ENCODE measurements at places on chromosomes 7 and 10.

DNA sequence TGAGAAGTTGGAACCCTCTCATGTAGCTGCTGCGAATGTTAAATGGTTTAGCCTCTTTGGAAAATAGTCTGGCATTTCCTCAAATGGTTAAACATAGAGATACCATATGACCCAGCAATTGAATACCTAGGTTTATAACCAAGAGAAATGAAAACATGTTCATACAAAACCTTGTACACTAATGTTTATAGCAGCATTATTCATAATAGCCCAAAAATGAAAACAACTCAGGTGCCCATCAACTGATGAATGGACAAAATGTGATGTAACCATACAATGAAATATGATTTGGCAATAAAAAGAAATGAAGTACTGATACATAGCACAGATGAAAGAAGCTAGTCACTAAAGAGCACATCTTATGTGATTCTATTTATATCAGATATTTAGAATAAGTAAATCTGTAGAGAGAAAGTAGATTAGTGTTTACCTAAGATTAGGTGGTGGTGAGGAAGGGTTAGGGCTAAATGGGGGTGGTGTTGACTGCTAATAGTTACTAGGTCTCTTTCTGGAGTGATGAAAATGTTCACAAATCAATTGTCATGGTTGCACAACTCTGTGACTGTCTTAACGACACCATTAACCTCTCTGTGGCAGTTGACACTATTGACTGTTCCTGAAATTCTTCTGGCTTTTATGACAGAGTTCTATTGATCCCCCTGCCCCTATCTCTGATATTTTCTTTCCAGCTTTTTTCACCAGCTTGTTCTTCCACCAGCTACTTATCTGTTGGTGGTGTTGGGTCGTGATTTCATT lies 35.2 kb downstream of the VCL start:
- DNase-seq: no peak

GRCh38 chr10:95648138-95648537 lies 8.4 kb downstream of the ALDH18A1 start:
- no peak for DNase-seq

GRCh38 chr10:29947701-29948060 lies 111.7 kb downstream of the JCAD start:
- DNase-seq: no peak

DNA sequence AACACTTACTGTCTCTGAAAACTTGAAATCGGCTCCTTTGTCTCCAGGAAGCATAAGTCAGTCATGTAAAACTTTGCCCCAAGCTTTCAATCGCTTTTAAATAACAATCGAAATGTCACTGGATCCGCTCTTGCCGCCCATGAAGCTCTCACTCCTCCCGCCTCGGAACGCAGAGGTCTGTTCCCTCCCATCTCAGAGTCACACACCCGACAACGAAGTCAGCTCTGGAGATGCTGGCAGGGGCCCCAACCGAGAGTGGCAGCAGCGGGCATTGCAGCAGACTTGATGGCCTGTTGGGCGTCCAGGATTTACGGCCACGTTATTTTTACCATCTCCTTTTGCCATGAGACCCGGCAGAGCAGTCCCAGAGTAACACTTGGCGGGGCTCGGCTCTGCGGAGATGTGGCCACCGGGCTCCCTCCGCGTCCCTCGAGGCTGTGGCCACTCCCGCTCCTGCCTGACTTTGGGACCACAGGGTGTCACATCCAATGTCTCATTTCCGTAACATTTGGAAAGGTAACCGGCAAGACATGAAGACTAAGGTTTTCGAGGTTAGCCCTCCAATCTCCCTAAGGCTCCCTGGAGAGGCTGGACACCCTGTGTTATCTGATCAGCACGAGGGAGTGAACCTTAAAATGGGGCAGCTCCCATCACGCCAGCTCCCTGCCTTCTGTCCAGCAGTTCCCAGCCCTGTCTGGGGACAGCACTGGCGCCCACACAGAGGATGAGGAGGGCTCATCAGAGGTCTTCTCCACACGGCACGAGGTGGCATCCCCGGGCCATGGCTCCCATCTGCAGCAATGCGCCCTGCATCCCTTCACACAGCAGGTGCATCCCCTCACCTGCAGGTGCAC lies 62.8 kb upstream of the ADGRA1 start:
- no peak for DNase-seq

GRCh38 chr10:124074501-124075109 lies 18.8 kb downstream of the CHST15 start:
- DNase-seq: no peak

DNA sequence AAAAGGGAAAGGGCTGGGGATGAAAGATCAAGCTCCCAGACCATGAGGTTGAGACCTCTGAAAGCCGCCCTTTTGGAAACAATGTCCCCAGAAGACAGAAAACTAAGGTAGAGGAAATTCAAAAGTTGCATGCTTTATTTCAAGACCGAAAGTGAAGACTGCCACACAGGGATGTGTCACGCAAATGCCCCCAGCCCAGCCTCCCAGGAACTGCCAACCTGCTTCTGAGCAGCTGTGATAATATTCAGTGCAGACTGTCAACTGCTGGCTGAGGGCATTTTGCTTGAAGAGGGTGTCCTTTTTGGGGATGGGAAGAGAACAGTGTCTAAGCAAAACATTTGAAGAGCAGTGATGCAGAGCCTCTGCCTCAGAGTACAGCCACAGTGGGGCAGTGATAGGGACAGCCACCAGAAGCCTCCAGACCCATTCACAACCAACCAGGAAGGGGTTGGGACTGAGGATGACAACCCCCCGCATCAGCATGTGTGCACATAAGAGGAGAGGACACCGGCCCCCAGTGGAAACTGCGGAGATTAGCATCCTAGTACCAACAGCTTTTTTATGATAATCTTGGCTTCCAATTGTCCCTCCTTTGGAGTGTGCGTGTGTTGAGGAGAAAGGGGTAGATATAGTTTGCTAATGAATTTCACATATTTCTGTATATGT lies 34.7 kb upstream of the NFE2L3 start:
- DNase-seq: no peak

GRCh38 chr7:87878208-87878735 lies 2.0 kb downstream of the DBF4 start:
- DNase-seq: no peak

DNA sequence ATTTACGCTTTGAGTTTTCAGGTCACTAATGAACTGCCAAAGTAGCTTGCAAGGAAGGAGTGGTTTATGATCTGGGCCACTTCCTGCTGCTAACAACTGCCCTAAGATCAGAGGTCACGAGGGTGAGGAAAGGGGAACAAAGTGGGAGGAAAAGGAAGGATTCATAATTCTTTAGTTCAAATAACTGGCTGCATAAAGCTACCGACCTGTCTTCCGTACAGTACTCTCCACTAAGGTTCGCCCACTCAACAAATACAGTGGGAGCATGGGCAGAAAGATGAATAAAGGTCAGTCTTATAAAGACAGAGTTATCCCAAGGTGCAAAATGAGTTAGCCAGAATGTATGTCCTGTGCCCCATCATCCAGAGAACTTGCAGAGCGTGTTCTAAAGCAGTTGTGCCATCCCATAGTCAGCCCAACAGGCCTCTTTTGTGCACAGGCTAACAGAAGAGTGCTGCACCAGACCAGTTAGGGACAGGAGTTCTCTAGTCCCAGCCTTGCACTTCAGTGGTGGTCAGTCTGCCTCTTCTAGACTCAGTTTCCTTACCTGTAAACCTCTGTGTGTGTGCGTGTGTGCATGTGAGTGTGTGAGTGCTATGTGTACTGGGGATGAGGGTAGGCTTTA lies 65.9 kb downstream of the CREB3L2 start:
- DNase-seq: no peak

DNA sequence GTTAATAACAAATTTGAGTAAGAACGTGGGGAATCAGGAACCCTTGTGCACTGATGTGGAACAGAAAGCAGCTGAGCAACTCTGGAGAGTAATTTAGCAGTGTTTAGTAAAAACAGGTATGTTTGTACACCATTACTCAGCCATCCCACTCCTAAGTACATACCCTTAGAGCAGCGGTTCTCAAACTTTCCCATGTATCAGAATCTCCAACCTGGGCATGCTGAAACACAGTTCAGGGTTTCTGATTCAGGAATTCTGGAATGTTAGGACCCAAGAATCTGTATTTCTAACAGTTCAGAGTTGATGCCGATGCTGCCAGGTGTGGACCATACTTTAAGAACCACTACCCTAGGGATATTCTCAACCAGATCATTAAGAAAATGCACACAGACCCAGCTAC lies 5.1 kb downstream of the SGMS1 start:
- no peak for DNase-seq

- peak; percentile 41 for DNase-seq
These were observed 11.7 kb downstream of the PLAC9 start for GRCh38 chr10:80144067-80144695.

- DNase-seq: no peak
These were observed 131.5 kb downstream of the ATE1 start for GRCh38 chr10:121796342-121796741.

DNA sequence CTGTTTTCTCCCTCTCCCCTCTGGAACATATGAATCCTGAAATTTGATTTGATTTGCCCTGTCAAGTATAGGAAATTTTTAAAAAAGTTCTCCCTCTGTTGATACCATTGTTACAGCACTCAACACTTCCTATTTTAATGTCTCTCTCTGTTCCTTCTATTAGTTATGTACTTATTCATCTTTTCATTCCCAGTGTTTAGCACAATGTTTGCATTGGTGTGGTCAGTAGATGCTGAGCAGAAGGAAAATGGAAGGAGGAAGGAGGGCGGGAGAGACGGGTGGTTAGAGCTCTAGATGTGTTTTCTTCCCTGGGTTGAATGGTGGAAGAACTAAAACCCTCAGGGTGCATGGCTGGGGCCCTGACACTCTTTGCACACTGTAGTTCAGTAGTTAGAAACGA lies 79.5 kb downstream of the WNT2 start:
- DNase-seq: no peak

- no peak for DNase-seq
These were observed 750.8 kb downstream of the AUTS2 start for GRCh38 chr7:70349031-70349430.

- no peak for DNase-seq
These were observed 875.8 kb upstream of the CELF2 start for GRCh38 chr10:10141782-10142382.

- no peak for DNase-seq
These were observed 7.0 kb downstream of the HHEX start for GRCh38 chr10:92696606-92697383.

DNA sequence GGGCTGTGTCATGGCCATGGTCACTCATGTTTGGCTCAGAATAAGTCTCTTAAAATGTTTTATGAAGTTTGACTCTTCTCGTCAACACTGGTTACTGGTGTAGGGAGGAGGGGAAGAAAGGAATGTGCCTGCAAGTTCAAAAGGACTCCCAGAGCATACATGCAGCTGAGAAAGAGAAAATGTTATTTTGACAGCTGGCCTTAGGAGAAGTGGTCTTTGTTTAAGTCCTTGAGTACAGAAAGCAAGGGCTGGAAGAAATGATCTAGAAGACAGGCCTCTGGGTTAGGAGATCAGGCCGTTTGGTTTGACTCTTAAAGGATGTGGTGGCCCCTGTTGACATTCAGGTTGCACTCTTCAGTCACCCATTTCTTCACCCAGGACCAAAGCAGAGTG lies 245.5 kb downstream of the REEP3 start:
- no peak for DNase-seq

GRCh38 chr7:84629216-84629615 lies 434.6 kb upstream of the SEMA3A start:
- no peak for DNase-seq

DNA sequence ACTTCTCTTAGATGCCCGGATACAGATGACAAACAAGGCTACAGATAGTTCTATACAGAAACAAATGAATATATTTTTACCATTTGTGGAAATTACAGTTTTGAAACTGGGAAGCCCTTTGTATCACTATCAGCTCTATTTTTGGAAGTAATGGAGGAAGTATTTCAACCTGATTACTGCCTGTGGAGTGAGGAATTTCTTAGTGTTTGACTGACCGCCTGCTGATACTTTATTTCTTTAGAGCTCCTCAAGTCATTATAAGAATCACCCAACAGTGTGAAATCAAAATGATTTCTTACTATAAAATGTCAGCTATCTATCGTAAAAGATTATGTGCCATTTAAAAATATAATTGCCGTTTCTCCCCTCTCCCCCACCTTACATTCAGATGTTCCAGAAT lies 290.9 kb downstream of the SDK1 start:
- DNase-seq: no peak

GRCh38 chr7:45085619-45086200 lies 3.1 kb downstream of the NACAD start:
- no peak for DNase-seq

GRCh38 chr7:37920305-37920848 lies at the start of gene EPDR1:
EPDR1 (plus strand) TSS chr7:37920640; CDS start chr7:37920940, 300 bp downstream.
- DNase-seq: no peak

DNA sequence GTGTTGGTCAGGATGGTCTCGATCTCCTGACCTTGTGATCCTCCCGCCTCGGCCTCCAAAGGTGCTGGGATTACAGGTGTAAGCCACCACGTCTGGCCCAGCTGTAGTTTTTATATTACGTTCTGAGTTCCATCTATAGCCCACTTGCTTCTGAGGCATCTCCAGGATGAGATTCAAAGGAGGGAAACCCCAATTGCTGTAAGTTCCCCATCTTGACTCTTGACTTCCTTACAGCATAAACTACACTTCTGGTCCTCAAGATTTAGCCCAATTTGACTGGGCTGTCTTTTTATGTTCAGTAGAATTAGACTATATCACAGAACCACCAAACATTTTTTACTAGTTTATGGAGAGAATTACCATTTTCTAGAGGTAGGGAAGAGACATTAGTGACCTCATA lies 44.3 kb downstream of the CCM2 start:
- no peak for DNase-seq

DNA sequence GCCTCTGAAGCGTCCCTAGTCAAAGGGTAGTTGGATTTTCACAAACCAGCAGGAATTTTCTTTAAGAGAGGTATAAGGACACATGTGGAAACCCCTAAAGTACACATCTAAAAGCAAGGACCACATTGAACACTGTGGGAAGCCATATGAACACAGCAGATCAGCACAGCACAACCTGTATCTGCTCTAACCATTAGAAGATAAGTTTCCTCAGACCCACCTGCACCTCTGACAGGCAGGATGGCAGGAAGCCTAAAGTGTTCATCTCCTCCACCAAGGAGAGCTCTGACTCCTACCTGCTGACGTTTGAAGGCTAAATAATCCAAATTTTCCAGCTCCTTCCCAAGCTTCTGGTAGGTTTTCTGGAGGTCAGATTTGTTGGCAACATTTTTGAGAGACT lies 174.4 kb downstream of the CTNNA3 start:
- no peak for DNase-seq

- DNase-seq: no peak
These were observed 16.4 kb upstream of the FOXK1 start for GRCh38 chr7:4665661-4666060.
